Stimulated activated CD8-positive, alpha-beta memory T cell treated with anti-CD3 and anti-CD28 coated beads, Interleukin-15, amount 100 ng/mL, for 1 hour (primary cell): ENCODE measurements at places on chromosomes 13 and 19.

DNA sequence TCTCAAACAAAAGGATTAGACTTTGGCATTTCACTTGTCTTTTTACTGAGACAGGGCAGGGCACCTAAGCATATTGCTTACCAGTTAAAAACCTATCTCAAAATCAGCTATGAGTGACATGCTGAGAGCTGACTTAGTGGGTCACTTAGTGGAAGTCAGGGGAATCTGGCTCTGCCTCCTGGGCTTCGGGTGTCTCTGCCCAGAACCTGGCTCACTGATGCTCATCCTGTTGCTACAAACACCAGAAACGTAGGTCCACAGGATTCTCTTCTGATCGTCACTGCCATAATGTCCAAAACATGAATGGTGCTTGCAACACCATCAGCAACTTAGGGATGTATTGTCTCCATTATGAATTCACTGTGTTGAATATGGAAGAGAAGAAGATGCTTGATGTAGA lies 276.1 kb downstream of the ITGBL1 start:
- DNase-seq: no peak

GRCh38 chr19:15575406-15575805 lies 39.6 kb upstream of the CYP4F8 start:
- DNase-seq: no peak

GRCh38 chr19:13877303-13877702 lies 369 bp downstream of the NANOS3 start:
- no peak for DNase-seq

DNA sequence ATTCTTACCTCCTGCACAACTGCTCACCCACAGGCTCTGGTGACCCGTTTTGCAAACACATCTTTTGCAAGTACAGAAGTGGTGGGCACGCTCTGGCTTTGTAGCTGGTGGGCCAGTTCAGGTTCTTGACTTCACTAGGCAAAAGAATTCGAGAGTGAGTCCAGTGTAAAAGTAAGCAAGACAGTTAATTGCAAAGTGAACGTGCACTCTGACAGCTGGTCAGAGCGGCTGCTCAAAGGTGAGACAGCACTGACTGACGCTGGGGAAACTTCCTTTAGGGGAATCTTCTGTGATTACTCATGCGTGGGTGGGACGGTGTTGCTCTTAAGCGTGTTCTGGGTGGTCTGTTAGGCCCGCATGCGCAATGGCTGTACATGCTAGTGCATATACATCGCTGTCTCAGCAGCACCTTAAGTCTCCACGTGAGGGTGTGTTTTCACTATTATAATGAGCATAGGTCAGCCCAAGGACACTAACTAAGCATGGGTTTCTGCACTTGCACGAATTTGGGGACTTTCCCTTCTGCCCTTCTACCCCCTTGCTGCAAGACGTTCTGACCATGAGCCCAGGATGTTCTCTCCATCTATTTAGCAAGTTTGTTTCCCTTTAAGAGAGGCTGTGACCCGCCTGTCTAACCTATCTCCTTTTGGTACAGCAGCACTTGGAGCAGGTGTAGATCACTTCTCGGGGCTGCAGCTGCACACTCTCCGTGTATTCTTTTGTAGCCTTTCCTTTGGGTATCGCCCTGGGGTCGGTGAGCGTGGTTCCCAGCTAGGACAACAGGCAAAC lies 30.2 kb upstream of the CD33 start:
- DNase-seq: no peak

GRCh38 chr13:33235564-33235963 lies 50.0 kb downstream of the STARD13 start:
- DNase-seq: no peak

DNA sequence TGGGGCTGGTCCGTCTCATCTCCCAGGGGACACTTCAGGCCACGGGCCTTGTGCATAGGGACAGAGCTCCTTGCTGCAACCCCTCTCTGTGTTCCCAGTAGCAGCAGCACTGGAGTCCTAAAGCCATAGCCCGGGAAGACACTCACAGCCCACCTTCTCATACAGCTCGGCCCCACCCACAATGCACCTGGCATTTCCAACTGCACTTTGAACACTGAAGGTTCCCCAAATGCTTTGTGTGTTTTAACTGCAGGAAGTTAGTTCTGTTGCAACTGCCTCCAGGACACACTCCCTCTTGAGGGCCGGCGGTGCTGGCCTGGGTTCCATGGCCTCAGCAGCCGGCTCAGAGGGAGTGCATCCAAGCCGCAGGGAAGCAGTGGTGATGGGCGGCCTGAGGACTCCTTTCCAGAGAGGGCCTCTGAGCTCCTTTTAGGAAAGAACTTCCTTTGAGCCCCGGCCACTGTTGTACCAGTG lies 22.7 kb upstream of the TMEM255B start:
- no peak for DNase-seq

DNA sequence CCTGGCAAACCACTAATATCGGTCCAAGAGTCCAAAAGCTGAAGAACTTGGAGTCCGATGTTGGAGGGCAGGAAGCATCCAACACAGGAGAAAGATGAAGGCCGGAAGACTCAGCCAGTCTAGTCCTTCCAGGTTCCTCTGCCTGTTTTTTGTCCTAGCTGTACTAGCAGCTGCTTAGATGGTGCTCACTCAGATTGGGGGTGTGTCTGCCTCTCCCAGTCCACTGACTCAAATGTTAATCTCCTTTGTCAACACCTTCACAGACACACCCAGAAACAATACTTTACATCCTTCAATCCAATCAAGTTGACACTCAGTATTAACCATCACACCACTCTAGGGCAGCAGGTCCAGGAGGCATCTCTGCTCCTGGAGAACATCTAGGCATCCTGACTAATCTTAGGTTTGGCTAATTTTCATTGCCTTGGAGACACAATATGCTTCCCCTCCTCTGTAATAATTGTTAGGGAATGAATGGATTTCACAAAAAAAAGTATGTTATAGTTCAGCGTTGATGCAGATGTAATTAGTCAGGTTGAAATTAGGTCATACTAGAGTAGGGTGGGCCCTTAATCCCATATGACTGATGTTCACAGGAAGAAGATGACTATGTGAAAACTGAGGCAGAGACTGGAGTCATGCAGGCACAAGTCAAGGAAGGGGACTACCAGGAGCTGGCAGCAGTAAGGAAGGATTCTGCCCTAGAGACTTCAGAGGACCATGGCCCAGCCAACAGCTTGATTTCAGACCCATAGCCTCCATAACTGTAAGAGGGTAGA lies 183.4 kb downstream of the RBM26 start:
- DNase-seq: no peak

DNA sequence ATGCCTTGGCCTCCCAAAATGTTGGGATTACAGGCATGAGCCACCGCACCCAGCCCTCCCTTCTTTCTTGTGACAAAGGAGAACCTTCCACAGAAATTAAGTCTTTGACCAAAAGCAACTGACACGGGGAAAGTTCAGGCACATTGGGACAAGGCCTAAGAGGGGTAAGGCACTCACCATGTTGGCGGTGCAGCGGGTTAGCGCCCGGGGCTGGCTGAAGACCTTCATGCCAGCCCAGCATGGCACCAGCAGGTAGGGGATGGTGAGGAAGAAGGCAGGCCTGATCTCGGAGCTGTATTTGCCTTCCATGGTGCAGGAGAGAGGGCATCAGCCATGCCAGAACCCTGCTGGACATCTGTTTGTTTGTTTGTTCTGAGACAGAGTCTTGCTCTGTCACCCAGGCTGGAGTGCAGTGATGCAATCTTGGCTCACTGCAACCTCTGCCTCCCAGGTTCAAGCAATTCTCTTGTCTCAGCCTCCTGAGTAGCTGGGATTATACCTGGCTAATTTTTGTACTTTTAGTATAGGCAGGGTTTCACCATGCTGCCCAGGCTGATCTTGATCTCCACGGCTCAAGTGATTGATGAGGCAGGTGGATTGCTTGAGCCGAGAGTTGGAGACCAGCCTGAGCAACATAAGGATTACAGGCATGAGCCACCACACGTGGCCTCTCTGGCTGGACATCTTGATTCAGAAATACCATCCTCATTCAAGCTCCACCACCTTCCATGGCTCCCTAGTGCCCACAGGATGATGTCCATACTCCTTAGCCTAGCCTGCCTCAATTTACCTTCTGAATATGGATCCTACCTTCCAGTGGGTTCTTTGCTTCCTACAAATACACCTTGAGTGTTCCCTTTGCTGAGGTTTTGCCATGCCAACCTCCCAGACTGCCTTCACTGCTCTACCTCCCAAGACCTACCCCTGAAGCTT lies 4.4 kb downstream of the TM6SF2 start:
- DNase-seq: no peak

DNA sequence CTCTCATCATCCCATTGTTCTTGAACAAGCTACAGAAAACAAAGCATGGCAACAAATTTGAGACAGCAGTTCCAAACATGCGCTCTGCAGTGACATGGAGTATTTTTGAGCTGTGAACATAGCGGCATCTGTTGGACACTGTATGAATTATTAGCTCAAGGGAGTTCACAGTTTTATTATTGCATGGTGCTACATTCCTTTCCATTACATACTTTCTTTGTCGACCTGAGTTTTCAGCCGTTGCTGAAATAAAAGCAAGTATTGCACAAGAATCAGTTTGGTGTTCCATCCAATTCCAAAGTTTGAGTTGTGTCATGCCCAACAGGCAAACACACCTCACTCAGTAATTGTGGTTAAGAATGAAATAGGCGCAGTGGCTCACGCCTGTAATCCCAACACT lies 30.1 kb upstream of the METTL21C start:
- DNase-seq: no peak

- DNase-seq: no peak
These were observed 4.3 kb downstream of the SPHK2 start for GRCh38 chr19:48623556-48624066.

GRCh38 chr19:10565028-10565566 lies 713 bp downstream of the KRI1 start:
- DNase-seq: no peak

DNA sequence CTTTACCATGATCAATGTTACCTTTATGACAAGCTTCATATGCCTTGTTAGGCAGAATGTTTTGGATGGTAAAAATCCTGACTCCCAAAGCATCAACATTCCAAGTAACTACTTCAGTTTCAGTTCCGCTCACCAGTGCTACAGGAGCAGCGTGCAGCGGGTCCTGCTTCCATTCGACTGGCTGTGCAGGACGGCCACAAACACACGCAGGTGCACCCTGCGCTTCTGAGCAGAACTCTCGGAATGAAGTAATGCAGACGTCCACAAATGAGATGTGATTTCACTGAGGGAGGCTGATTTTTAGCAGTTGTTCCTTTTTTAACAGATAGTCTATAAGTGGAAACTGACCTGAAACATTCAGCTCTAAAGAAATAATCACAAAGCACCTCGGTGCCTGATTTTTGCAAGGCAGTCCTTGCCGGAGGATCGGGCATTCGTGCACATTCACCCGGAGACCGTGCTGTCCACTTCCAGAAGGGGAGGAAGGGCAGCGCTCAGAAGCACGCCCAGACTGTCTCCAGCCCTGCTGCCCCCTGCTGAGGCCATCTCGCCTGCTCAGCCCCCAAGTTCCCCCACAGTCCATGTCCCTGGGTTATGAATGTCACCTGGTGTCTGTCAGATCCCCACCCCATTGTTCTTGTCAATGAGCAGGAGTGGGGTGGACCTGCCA lies 85.8 kb downstream of the RAB20 start:
- DNase-seq: no peak

- no peak for DNase-seq
These were observed 38.3 kb upstream of the HMGB1 start for GRCh38 chr13:30504081-30504480.

DNA sequence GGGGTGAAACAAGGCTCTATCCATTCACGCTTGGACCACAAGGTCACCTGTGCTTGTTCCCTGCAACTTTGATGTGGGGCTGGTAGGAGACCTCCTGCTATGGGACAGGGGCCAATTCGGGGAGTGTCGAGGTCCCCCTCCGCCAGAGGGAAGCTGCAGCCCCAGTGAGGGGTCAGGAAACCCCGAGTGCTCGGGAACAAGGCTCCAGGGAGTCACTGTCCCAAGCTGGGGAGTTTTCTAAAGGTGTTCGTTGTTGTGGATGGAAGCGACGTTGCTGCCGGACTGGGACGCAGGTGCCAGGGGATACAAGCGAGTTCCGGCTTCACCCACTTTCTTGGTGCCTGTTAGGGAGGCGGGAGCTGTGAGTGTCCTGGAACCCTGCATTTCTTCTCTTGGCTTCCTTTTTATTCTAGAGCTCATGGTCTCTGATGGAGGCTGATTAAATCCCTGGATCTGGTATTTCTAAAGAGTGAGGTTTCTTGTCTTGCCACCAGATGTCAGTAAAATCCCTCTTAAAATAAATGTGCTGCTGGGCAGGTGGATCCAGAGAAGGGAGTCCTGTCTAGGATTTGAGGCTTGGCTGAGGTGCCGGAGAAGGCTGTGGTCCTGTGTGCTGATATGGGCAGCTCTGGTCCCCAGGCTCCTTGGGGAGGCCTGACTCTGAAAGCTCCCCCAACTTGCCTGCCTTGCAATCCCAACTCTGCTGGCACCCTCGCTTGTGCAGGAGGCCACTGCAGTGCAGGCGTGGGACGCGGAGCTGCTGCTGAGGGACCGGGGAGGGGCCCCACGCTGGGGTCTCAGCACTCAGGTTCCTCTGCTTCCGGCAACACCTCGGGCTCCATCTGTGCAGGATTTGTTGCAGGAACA lies 153.9 kb downstream of the TEX29 start:
- no peak for DNase-seq

DNA sequence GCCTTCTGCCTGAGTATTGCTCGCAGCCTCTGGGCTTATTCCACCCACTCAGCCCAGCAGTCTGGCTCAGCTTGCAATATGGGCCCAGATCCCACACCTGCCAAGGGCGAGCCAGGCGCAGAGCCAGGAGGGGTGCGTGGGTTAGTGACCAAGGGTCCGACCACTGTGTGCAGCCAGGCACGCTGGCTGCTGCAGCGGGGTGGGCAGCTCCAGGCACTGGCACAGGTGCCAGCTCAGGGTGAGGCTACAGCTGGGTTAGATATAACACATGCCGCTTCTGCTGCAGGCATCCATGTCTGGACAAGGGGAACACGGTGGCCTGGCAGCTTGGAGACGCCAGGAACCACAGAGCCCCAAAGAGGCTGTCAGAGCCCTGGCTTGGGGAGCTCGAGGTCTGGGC lies 12.6 kb upstream of the URAD start:
- DNase-seq: no peak

DNA sequence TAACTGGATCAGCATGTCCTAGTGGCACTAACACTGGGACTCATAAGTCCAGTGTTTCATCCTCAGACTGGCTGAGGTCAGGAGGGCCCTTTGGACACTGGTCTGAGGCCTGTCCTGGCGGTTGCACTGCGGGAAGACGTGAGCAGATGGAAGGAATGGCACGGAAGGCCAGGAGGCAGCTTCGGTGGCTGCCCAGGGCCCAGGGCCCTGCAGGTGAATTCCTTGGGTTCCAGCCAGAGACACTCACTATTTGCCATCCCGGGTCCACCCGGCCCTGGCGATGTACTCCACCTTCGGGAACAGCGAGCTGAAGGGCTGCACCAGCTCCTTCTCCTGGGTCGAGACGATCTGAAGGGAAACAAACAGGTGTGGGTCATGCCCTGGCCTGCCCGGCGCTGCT lies 26.3 kb downstream of the DPP9 start:
- DNase-seq: no peak

GRCh38 chr13:100650326-100650725 lies 24.3 kb downstream of the TMTC4 start:
- DNase-seq: no peak

- DNase-seq: no peak
These were observed 19.5 kb downstream of the ADGRE2 start for GRCh38 chr19:14758816-14759215.

- no peak for DNase-seq
These were observed 1077.3 kb upstream of the MIR17HG start for GRCh38 chr13:90270226-90270625.

GRCh38 chr13:26247608-26248007 lies 6.3 kb upstream of the CDK8 start:
- DNase-seq: no peak

GRCh38 chr13:101996954-101997353 lies 404.9 kb downstream of the FGF14 start:
- DNase-seq: no peak

- DNase-seq: no peak
These were observed 1.8 kb downstream of the CCDC122 start for GRCh38 chr13:43877766-43878165.
